NCI-H2029 (cell line): ENCODE measurements at places on chromosomes 1 and 21.
A peak's percentile ranks its signal among the peaks of the same experiment; 100 is the strongest.

- DNase-seq, result no peak
These were observed 10.5 kb upstream of the SDE2 start for GRCh38 chr1:226009650-226010044.

- no peak for DNase-seq
These were observed 19.4 kb downstream of the RRP15 start for GRCh38 chr1:218304281-218305039.

GRCh38 chr1:177131723-177132122 lies 32.8 kb downstream of the ASTN1 start:
- no peak for DNase-seq

- DNase-seq, result no peak
These were observed 217.5 kb downstream of the LRRC40 start for GRCh38 chr1:69987881-69988280.

DNA sequence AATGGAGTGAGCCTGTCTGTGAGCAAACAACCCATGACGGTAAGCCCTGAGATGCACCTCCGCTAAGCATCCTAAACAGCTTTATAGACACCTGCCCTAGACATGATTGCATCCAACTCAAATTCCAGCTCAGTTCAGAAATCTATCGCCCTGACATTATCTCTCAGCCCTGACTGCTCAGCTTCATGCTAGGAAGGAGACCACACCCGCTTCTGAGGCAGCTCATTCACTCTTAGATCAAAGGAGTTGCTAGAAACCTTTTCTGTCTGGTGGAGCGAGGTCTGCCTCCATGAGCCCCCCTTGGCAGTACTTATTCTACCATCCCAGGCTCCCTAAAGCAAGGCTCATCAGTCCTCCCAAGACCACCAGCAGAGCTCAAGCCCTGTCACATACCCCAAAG lies 17.0 kb downstream of the IL10RB start:
- DNase-seq, result no peak

GRCh38 chr1:30300669-30301068 lies 422.7 kb downstream of the MATN1 start:
- no peak for DNase-seq

- no peak for DNase-seq
These were observed 24.3 kb downstream of the HEYL start for GRCh38 chr1:39615086-39615673.

DNA sequence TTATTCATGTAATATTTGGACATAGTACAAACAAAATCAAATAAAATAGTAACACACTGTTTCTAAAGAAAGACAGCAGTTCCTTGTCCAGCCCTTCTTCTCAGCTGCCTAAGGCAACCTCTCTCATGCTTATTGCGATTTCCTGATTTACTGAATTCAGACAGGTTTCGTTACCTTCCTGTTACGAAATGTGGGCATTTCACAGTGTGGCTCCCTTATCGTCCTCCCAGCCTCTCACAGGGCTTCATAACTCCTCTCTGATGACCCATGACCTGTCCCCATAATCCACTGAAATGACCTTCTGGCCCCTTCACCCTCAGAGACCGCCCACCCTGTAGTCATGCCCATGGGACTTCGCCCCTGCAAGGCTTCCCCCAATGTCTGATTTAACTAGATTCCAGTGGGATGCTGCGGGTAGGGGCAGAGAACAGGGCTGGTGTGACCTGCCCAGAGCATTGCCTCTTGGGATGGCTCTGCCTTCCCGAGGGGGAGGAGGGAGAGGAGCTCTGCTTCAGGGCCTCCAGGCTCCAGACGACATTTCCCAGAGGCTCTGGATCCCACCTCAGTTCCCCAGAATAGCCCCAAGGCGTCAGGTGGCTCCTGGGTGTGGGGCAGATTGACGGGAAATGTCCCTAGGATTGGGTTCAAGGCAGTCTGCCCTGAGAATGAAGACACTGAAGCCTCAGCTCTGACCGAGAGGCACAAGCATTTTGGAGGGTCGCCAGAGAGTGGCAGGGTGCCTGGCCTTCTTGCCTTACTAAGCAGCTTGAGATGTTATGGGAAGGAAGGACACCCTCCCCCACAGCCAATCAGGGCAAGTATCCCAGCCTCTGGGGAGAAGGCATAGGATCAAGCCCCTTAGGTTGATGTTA lies 20.6 kb downstream of the PADI2 start:
- no peak for DNase-seq

- DNase-seq, result no peak
These were observed 21.1 kb downstream of the CACNA1E start for GRCh38 chr1:181504399-181504842.

- DNase-seq, result peak; percentile 28
These were observed 38.6 kb upstream of the COX20 start for GRCh38 chr1:244796719-244797406.

DNA sequence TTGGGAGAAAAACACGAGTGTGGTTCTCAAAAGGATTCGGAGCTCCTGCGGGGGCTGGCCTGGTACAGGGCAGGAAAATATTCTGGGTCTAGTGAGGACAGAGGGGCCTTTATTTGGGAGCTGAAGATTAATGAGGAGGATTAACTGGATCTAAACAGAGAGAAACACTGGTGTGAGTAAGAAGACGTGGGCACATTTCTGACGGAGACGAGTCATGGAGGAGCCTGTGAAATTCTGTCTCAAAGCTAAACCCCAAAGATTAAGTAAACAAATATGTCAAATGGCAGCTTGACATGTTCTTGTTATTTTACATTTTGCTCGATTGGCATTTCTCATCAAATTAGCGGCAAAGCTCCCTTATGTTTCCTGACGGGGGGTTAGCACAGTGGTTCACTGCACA lies 12.8 kb downstream of the PROK1 start:
- DNase-seq, result no peak

- no peak for DNase-seq
These were observed 461.9 kb downstream of the LRRIQ3 start for GRCh38 chr1:73736125-73736524.

- DNase-seq, result no peak
These were observed 175.3 kb downstream of the RWDD3 start for GRCh38 chr1:95409276-95409675.

DNA sequence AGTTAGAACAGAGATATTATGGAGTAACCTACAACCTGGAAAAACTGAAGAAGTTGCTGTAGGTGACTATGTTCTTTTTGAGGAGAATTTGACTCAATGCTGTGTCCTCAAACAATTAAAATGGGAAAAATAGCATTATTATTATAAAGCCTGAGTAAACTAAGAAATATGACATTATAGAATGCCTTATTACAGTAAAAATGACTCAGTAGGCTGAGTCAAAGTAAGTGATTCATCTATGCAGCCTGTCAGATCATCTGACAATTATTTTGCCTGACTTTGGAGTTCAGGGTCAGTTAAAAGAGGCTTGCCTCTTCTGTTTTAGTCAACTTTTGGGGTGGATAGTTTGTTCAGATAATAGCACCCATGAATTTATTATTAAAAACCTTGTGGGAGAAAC lies 150.8 kb upstream of the PTGFR start:
- no peak for DNase-seq

GRCh38 chr21:34958040-34958439 lies 91.1 kb downstream of the RUNX1 start:
- DNase-seq, result no peak

- DNase-seq, result no peak
These were observed 97.9 kb downstream of the USH2A start for GRCh38 chr1:216325336-216325735.

- no peak for DNase-seq
These were observed 163.1 kb downstream of the KCNJ6 start for GRCh38 chr21:37753122-37753599.

GRCh38 chr1:53122961-53123413 lies 19.5 kb downstream of the SLC1A7 start:
- DNase-seq, result no peak

GRCh38 chr1:47616906-47617305 lies 179.1 kb downstream of the FOXD2 start:
- DNase-seq, result no peak

GRCh38 chr21:39715804-39716397 lies 29.1 kb upstream of the IGSF5 start:
- DNase-seq, result peak; percentile 48

DNA sequence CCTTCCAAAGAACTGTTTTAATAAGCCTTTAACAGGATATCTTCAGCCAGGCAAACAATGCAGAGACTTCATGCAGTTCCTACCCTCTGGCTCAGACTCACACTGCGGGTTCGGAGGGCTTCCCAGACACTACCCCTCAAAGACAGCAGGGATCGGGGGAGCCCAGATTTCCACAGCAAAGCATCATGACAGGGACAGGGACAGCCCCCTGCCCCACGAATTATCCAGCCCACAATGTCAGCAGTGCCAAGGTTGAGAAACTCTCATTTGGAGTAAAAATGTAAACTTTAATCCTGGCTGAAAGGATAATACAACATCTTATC lies 20.1 kb downstream of the NPHP4 start:
- no peak for DNase-seq

DNA sequence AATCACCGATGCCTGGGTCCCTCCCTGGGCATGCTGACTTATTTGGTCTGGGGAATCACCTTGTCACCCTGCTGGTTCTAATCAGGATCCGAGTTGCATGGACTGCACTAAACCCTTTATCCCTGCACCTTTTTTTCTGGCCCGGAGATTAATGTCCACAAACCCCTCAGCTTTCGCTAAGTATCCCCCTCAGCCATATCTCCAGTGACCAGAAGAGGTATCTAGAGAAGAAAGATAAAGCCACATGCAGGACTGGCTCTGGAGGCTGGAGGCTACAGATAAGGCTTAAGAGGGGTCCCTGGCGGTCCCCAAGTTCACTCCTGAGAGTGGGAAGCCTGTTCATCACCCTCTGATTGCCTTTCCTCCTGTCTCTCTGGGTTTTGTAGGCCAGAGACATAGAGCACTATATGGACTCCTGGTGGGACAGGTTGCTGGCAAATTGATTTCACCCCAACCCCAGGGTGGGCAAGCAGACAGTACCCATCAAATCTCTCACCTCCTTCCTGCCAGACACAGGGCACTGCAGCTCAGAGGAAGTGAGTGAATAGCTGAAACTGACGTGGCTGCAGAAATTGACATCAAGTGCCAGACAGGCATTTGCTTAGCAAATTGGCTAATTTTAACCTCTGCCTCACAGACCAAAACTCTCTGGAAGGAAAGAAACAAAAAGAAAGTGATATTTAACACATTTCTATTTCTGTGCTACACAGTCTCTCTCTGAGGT lies 38.8 kb downstream of the HMGB4 start:
- no peak for DNase-seq

DNA sequence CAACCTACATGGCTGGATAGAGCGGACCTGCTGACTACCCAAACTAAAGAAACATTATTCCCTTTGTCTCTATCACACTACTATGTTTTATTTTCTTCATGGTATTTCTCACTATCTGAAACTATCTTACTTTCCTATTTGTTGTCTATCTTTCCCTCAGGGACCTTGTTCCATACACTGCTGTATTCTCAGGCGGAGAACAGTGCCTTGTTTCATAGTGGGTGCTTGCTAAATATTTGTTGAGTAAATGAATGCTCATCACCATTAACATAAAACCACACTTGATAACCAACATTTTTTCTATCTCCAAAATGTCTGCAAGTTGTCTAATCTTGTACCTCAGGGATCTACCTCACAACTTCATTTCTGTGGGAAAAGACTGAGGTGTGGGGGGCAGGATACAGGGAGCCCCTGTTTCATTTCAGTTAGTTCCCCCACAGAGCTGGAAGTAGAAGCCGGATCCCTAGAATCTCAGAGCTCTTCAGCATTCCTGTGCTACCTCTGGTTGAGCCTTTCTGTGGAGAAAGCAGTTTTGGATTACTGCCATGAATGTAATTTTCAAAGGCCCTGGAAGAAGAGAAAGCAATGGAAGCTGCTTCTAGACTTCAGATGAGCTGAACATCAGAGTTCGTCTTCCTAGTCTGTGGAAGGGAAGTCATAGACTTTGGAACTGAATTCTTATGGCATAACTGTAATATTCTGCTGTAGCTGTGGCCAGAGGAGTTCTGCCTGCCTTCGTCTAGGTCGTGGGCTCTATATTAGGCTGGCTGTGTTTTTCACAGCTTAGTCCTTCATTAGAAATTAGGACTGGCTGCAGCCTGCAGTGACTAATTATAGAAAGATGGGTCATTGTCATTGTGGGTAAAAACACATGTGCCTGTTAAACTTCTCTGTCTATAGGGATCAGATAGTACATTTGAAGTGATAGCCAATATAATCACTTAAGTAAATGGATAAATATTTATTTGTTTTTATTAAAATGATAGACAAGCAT lies 293.2 kb upstream of the SGIP1 start:
- DNase-seq, result no peak

DNA sequence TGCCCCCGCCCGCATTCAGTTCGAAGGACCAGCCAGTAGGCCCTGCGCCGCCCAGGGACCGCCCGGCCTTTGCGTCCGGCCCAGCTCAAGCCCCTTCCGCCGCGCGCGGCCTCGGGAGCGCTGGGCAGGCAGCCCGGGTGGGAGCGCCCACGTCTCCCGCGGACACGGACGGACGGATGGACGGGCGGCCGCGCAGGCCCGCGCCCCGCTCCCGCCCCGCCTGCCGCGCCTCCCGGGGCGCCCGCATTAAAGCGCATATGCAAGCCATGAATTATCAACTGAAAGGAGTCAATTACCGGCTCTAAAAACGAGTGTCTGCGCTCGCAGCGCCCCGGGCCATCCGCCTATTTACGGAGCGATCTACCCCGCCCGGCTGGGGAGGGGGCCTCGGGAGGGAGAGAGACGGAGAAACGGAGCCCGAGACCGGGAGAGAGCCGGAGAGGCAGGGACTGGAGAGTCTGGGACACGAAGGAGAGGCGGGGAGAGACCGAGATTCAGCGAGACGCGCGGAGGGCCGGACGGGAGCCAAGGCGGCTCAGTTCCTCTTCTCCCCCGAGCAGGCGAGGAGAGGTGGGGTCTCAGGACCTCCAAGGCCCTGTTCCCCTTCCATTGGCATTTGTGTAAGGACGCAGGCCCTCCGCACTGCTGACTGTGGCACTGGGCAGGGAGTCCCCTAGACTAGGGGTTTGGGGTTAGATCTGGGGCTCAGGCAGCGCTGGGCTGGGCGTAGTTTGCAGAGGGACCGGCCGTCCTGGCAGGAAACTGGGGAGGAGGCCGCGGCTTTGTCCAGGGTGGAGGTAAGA lies 41.3 kb upstream of the DMBX1 start:
- DNase-seq, result no peak

DNA sequence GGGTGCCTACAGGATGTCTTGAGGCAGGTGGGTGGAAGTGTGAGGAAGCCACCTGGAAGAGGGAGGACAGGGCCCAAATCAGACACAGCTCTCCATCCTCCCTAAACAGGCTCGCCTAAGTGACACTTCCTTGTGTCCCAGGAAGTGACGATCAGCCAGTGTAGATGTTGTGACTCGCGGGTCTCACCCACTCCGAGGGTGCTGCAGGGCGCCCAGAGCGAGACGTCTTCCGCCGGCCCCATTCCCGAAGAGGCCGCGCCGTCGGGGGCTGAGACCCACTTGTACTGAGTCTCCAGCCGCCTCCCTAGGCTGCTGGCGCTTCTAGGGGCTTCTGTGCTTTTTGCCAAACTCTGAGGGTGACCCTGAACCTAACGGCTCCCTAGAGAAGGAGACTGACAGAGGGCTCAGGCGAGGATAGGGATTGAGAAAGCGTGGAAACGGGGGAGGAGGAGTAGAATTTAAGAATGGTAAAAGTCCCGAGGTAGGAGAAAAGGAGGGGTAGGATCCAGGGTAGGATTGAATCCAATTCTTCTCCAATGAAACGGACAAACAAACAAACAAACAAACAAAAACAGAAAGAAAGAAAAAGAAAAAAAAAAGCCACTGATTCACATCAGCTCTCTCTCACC lies 543 bp upstream of the MARK1 start:
- peak; percentile 55 for DNase-seq

- DNase-seq, result no peak
These were observed 92.1 kb downstream of the UBE2U start for GRCh38 chr1:64295561-64295960.

- DNase-seq, result no peak
These were observed 2.0 kb downstream of the TSHB start for GRCh38 chr1:115031595-115031994.
